Activated CD8-positive, alpha-beta T cell treated with anti-CD3 and anti-CD28 coated beads, Interleukin-2, amount 10 ng/mL, durations not matched to agents 7 days and 5 days (primary cell): ENCODE measurements at places on chromosomes 1 and 21.

- H3K27me3 ChIP-seq = no peaks in the 10 kb centered on the region
- peak overlapping the region; percentile 76 for H3K4me3 ChIP-seq
Observed at GRCh38 chr1:40382108-40382460, 8.6 kb downstream of the SMAP2 start.

DNA sequence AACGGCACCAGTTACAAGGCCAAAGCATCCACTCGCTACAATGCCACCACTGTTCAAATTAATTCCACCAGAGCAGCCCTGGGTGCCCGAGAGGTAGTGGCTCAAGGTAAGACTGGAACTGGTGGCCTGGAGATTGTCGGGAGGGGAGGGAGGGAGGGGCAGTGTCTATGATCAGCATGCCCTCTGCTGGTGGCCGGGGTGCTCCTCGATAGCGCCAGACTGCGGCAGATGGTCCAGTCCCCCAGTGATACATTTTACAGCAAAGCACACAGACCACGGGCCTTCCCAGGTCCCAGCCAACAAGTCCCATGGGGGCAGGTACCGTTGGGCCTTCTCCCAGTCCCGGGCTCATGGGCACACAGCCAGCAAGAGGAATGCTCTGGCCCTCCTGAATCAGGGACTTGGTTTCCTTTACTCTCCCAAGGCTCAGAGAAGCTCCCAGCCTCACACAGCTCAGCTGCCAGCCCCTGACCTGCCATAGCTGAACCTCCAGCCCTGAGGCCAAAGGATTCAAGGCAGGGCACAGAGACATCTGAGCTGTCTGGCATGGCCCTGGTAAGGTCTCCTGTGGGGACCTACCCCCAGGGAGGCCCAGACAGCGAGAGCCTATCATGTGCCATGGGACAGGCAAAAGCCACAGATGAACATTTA is 15.3 kb downstream of the ACOT7 start:
- H3K4me1 ChIP-seq = peaks cover 5% of the 10 kb centered on the region
- no peak overlapping the region for H3K4me3 ChIP-seq
- no peak for DNase-seq
- H3K36me3 ChIP-seq = peaks cover 4% of the 10 kb centered on the region
- H3K27me3 ChIP-seq = no peaks in the 10 kb centered on the region

GRCh38 chr1:55153031-55153430 is 62.1 kb downstream of the USP24 start:
- H3K27ac ChIP-seq = no peak overlapping the region
- H3K4me1 ChIP-seq = peaks cover 28% of the 10 kb centered on the region
- DNase-seq = no peak
- H3K4me3 ChIP-seq = no peak overlapping the region

DNA sequence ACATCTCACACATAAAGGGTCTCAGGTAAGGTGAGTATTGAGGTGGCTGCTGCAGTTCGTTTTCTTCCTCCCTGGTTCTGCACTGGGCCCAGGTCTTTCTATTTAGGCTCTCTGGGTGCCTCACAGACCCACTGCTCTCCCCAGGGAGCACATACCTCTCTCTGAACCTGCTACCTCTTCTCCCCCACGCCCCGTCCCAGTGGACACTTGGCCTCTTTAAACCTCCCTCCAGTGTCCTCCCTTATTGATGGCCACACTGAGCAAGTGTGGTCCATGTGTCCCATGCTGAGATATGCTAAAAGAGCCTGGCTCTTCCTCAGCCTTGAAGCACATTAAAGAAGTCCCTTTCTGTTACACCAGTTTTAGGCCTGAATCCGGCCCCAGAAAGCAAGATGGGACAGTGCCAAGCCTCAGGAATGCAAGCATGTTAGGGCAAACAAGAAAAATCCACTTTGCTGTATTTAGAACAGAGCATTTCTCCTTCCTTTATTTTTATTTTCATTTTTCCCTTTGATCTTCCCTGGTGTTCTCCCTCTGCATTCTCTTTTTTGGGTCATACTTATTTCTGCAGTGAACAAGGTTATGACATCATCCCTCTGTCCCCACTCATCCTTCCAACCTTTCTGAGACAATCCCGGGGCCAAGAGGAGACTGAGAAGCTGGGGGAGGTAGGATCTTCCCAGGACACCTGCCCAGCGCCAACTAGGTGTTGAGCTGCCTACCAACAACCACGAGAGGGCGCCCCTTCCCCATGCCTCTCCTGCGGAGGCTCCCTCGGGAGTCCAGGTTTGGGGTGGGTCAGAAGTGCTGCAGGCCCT is 5.0 kb upstream of the CHI3L2 start:
- H3K4me1 ChIP-seq = peaks cover 93% of the 10 kb centered on the region
- H3K27me3 ChIP-seq = no peaks in the 10 kb centered on the region
- DNase-seq = peak; percentile 88
- H3K4me3 ChIP-seq = peak overlapping the region; percentile 65

GRCh38 chr1:34982820-34983376 is 2.2 kb downstream of the TMEM35B start:
- peaks cover 32% of the 10 kb centered on the region for H3K4me1 ChIP-seq
- H3K27ac ChIP-seq = no peak overlapping the region
- no peak for DNase-seq
- no peaks in the 10 kb centered on the region for H3K27me3 ChIP-seq
- H3K4me3 ChIP-seq = peak overlapping the region; percentile 8
- peaks cover 28% of the 10 kb centered on the region for H3K36me3 ChIP-seq

DNA sequence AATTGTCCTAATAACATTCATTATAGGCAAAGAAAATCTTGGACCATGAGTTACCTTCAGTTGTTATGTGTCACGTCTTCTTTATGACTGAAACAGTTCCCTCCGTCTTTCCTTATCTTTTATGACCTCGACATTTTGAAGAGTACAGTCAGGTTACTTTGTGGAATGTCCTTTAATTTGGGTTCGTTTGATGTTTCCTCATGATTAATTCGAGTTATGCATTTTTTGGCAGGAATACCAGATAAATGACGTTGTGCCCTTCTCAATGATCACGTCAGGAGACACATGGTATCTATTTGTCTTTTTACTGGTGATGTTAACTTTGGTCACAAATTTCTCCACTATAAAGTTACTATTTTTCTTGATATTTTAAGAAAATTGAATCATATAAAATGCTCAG is 17.3 kb upstream of the KLF17 start:
- no peaks in the 10 kb centered on the region for H3K4me1 ChIP-seq
- no peaks in the 10 kb centered on the region for H3K36me3 ChIP-seq
- H3K27me3 ChIP-seq = peaks cover 16% of the 10 kb centered on the region
- DNase-seq = no peak

DNA sequence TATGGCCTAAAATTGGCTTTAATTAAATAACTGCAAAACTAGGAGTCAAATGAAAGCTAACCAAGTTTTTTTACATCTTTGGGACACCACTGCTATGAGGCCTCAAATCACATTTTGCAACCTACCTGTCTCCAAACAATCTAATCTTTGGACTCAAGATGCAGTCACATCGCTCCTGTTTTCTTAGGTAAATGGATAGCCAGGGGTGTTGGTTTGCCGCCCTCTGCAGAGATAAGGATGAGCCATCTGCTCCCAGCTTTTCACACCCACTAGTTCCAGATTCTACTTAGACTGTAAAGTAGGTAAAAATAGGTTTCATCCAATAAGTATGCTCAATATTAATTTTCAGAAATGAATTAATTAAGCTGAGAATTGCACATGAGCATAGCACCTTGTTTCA is 456.5 kb downstream of the KIF26B start:
- H3K27ac ChIP-seq = no peak overlapping the region
- no peaks in the 10 kb centered on the region for H3K36me3 ChIP-seq
- no peaks in the 10 kb centered on the region for H3K4me1 ChIP-seq
- H3K4me3 ChIP-seq = no peak overlapping the region
- peaks cover 3% of the 10 kb centered on the region for H3K27me3 ChIP-seq
- DNase-seq = no peak

GRCh38 chr1:209884665-209885117 is 53.3 kb upstream of the SYT14 start:
- no peak overlapping the region for H3K27ac ChIP-seq
- DNase-seq = peak; percentile 33
- H3K36me3 ChIP-seq = no peaks in the 10 kb centered on the region
- H3K4me3 ChIP-seq = no peak overlapping the region

- no peak overlapping the region for H3K4me3 ChIP-seq
- H3K27me3 ChIP-seq = no peaks in the 10 kb centered on the region
- H3K36me3 ChIP-seq = peaks cover 61% of the 10 kb centered on the region
- H3K27ac ChIP-seq = no peak overlapping the region
- H3K4me1 ChIP-seq = peaks cover 19% of the 10 kb centered on the region
Observed at GRCh38 chr1:93874025-93874651, 4.9 kb downstream of the DNTTIP2 start.

GRCh38 chr1:43439781-43440180 is 13.9 kb downstream of the HYI start:
- H3K36me3 ChIP-seq = peaks cover 21% of the 10 kb centered on the region
- H3K4me3 ChIP-seq = no peak overlapping the region
- DNase-seq = no peak
- H3K27me3 ChIP-seq = no peaks in the 10 kb centered on the region
- H3K27ac ChIP-seq = no peak overlapping the region

- no peak overlapping the region for H3K4me3 ChIP-seq
- H3K4me1 ChIP-seq = no peaks in the 10 kb centered on the region
- DNase-seq = no peak
- H3K27ac ChIP-seq = no peak overlapping the region
Observed at GRCh38 chr1:177451191-177451590, 280.4 kb downstream of the BRINP2 start.

DNA sequence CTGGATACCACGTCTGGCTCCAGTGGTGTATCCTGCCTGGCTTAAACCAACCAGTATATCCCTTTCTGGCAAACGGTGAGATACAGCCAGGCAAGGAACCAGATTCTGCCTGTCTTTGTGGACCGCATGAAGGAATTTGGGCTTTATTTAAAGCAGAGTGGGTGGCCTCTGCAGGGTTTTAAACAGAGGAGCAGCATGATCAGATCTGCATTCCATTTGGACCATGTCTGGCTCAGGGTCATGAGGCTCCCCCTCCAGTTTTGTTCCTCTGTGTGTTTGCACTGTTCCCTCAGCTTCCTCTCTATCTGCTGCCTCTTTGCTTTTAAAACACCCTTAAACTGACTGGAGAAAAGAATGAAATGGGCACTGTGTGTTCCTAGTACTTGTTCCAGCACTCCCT is 195.0 kb downstream of the GIPC2 start:
- DNase-seq = no peak
- no peaks in the 10 kb centered on the region for H3K36me3 ChIP-seq
- no peak overlapping the region for H3K4me3 ChIP-seq
- H3K27me3 ChIP-seq = no peaks in the 10 kb centered on the region

GRCh38 chr1:109765896-109766615 is 2.3 kb upstream of the EPS8L3 start:
- no peak overlapping the region for H3K27ac ChIP-seq
- no peaks in the 10 kb centered on the region for H3K27me3 ChIP-seq
- H3K4me1 ChIP-seq = peaks cover 2% of the 10 kb centered on the region
- H3K4me3 ChIP-seq = no peak overlapping the region

GRCh38 chr1:177585302-177586220 is 384.3 kb downstream of the SEC16B start:
- H3K27ac ChIP-seq = no peak overlapping the region
- no peak for DNase-seq
- no peaks in the 10 kb centered on the region for H3K4me1 ChIP-seq
- no peak overlapping the region for H3K4me3 ChIP-seq
- H3K36me3 ChIP-seq = no peaks in the 10 kb centered on the region

GRCh38 chr1:221294242-221294641 is 415.0 kb downstream of the HLX start:
- no peaks in the 10 kb centered on the region for H3K36me3 ChIP-seq
- H3K4me3 ChIP-seq = no peak overlapping the region
- H3K27ac ChIP-seq = no peak overlapping the region
- H3K27me3 ChIP-seq = no peaks in the 10 kb centered on the region

DNA sequence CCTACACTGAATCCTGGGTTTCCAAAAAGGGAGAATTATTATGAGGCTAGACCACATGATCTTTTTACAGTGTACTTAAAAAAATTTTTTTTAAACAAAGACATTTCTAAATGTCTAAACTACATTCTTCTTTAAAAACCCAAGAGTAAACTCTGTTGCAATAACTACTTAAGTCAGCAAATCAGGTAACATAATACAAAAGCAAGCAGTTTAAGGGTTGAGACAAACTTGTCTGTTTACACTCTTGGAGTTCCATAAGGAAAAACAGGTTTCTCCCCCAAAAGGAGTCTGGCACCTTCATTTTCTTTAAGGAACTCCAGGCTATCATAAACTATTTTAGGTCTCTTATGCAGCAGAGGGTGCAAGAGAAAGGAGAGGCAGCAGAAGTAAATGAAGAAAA is 12.5 kb upstream of the ANKRD45 start:
- no peaks in the 10 kb centered on the region for H3K4me1 ChIP-seq
- no peak for DNase-seq
- no peak overlapping the region for H3K4me3 ChIP-seq
- no peaks in the 10 kb centered on the region for H3K36me3 ChIP-seq
- no peak overlapping the region for H3K27ac ChIP-seq
- no peaks in the 10 kb centered on the region for H3K27me3 ChIP-seq

DNA sequence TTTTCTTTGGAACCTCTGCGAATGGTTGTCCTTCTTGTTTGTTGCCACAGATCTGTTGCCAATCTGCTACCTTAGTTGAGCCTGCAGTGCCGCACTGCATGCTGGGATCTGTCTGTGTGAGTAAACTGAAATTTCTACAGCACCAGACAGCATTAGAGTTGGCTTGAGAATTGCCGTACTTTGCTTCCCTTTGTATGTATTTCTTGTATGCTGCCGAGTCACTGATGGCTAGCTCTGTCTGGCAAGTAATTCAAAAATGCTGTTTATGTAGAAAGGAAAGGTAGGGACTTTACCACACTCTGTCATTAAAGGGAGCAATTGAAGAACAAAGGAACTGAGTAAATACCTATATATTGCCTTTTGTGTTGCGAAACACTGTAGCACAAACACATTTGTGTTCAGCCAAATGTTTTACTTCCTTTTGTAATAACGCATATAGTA is 857.4 kb downstream of the USP25 start:
- DNase-seq = no peak
- H3K27me3 ChIP-seq = no peaks in the 10 kb centered on the region
- H3K27ac ChIP-seq = no peak overlapping the region
- H3K4me3 ChIP-seq = no peak overlapping the region
- no peaks in the 10 kb centered on the region for H3K36me3 ChIP-seq

DNA sequence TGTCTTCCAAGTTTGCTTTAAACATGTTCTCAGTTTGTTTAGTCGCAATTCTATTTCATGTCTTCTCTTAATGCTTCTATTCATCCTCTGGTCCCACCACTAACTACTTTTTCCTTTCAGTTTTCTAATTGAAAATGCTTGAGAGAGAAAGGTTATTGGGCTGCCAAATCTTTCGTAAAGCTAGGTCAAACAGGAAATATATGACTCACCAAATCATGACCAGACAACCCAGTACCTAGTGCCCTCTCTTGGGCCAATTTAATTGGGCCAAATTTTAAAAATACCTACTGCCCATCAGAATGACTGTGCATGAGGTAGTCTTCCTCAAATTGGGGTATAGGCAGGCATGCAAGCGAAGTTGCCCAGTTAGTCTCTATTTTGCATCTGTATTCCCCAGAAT is 295.4 kb upstream of the PBX1 start:
- no peaks in the 10 kb centered on the region for H3K27me3 ChIP-seq
- no peak overlapping the region for H3K27ac ChIP-seq
- no peaks in the 10 kb centered on the region for H3K4me1 ChIP-seq
- no peaks in the 10 kb centered on the region for H3K36me3 ChIP-seq

GRCh38 chr1:51729824-51730301 is 113.0 kb downstream of the OSBPL9 start:
- H3K4me3 ChIP-seq = peak overlapping the region; percentile 83
- H3K27me3 ChIP-seq = peaks cover 2% of the 10 kb centered on the region
- H3K4me1 ChIP-seq = peaks cover 29% of the 10 kb centered on the region
- H3K27ac ChIP-seq = peak overlapping the region; percentile 87
